HuH-7 (cell line): ENCODE measurements at places on chromosomes 5 and 9.

DNA sequence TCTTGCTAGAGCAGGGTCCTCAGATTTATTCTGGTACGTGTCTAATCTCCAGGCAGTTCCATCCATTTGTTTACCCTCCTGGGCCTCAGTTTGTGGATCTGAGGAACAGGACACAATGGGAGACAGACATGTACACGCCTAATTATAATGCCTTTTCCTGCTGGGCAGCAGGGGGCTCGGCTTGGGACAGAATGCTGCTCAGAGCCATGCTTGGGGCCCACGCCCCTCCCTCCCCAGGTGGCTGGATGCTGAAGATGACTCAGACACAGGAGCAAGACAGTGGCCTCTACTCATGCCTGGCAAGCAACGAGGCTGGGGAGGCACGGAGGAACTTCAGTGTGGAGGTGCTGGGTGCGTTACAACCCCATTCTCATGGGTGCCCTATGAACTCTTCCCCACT lies 72.7 kb upstream of the ASS1 start:
- DNase-seq: no peak

- no peak for DNase-seq
These were observed 114.1 kb downstream of the PCSK5 start for GRCh38 chr9:76004526-76004925.

- DNase-seq: no peak
These were observed 42.9 kb upstream of the SPTLC1 start for GRCh38 chr9:92158097-92158601.

DNA sequence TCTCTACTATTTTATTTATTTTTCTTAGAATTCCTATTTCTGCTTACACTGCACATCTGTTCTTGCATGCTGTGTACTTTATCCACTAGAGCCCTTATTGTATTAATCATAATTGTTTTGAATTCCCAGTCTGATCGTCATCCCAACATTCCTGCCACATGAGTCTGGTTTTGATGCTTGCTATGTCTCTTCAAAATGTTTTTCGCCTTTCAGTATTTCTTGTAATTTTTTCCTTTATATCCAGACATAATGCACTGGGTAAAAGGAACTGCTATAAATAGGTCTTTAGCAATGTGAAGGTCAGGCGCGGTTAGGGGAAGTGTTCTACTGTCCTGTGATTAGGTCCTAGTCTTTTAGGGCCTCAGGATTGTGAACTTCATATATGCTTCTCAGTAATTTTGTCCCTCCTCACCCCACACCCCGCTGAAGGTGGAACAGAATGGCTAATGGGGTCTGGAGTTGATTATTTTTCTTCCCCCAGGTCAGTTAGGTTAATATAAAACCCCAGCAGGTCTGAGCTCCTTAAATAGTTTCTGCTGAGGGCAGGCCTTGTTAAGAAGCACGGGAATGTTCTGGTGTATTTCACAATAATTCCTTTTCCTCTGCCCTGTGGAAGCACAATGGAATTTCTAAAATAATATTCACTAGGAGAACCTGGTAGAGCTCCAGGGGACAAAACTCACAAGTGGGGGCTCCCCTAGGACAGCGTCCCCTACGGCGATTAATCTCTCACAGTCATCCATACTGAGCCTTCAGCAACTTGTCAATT lies 146.6 kb upstream of the TUT7 start:
- no peak for DNase-seq

- peak; percentile 32 for DNase-seq
These were observed 89.9 kb upstream of the GNAQ start for GRCh38 chr9:78121488-78121887.

- no peak for DNase-seq
These were observed 23.4 kb downstream of the LSM11 start for GRCh38 chr5:157766902-157767301.

- DNase-seq: no peak
These were observed 107.2 kb downstream of the PDE4D start for GRCh38 chr5:59786334-59786805.
